Foreskin keratinocyte (primary cell): ENCODE measurements at places on chromosomes 1 and 21. TPM values are rescaled to one million over a fixed set of nuclear protein-coding genes. Genes with fewer than 3 reads are reported as not detected.

- DNase-seq = peak; percentile 61
These were observed 44.9 kb downstream of the ARHGEF11 start for GRCh38 chr1:157000686-157001085.

DNA sequence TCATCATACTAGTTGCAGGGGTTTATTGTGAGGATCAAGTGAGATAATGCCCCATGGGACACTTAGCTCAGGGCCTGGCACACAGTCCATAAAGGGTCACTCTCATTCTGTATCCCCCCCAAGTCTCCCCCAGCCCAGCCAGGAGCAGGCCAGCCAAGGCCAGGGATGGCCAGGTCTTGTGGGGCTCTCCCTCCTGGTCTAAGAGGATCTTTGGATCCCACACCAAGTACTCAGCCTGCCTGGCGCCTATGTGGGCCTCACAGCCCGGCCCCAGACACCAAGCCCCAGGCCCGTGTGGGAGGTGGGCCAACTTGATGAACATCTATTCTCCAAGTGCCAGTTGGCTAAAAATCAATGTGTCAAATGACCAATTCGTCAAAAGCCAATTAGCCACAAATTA lies 117.8 kb downstream of the GLIS1 start:
- no peak for DNase-seq

GRCh38 chr1:150066838-150067183 lies 765 bp upstream of the VPS45 start:
- no peak for DNase-seq

GRCh38 chr1:27556781-27557595 lies 47.0 kb downstream of the AHDC1 start:
- peak; percentile 89 for DNase-seq

GRCh38 chr21:45735259-45736000 lies 91.9 kb downstream of the PCBP3 start:
- no peak for DNase-seq

PLPPR5 gene
- polyA plus RNA-seq = 0.17 and 0.23 TPM in 2 replicates

GRCh38 chr1:44832056-44832705 lies 10.9 kb downstream of the PTCH2 start:
- DNase-seq = no peak

GRCh38 chr1:112737573-112737972 lies 22.4 kb upstream of the PPM1J start:
- no peak for DNase-seq

DNA sequence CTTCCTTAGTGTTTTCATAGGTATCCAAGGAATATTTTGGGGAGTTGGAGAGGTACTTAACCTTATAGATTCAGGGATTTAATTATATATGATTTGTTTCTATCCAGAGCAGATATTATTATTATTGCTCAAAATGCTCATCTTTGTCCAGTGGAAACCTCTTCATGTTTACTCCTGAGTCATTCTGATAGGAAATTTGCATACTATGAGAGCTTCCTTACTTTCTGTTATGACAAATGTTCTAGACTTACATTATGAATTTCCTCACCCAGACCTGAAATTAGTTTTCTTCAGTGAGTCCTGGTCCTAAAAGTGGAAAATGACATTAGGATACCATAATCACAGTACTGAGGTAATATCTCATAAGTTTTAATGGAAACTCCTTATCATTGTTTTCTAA lies 57.5 kb upstream of the PLPPR5 start:
- DNase-seq = peak; percentile 2

- DNase-seq = no peak
These were observed 60.7 kb downstream of the GORAB start for GRCh38 chr1:170592591-170593111.

GRCh38 chr1:163069142-163069541 lies at the start of gene RGS4:
RGS4 (plus strand) TSS chr1:163069361; CDS start chr1:163069485, 124 bp downstream.
- DNase-seq = peak; percentile 72

- no peak for DNase-seq
These were observed 24.0 kb upstream of the SLAMF9 start for GRCh38 chr1:159978107-159978398.

DNA sequence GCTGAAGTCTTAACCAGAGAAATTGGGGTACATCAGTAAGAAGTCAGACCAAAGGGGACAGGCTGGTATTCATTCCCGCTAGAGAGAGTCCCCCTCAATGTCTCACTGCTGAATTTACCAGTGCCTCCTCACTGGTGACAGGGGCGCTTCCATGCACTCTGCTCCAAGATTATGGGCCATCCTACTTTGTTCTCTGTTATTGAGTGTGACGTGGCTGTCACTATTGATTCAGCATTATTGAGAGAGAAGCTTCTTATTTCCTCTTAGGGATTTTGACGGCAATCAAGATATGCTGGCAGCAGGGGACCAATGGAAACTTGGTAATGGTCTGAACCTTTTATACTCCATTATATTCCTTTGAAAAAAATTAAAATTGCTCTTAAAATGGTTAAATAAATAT lies 118.6 kb downstream of the SYF2 start:
- no peak for DNase-seq

OR2G3 gene
- not detected in 2 replicates for polyA plus RNA-seq

DNA sequence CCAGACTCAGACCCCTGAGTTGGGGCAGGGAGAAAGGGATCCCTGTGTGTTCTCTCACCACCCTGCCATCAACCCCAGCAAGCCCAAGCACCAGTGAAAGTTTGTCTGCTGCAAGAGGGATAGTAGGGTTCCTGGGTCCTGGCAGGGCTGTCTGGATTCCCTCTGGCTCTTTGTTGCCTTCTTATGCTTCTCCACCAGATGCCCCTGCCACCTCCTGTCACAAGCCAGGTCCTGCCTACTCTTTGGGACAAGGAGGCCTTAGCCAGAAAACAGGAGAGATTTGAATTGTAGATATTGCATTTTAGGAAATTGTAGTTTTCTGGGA lies 21.7 kb downstream of the UBE2T start:
- no peak for DNase-seq

MAN1C1 gene
- polyA plus RNA-seq = 0.03 and 0.08 TPM in 2 replicates

DNA sequence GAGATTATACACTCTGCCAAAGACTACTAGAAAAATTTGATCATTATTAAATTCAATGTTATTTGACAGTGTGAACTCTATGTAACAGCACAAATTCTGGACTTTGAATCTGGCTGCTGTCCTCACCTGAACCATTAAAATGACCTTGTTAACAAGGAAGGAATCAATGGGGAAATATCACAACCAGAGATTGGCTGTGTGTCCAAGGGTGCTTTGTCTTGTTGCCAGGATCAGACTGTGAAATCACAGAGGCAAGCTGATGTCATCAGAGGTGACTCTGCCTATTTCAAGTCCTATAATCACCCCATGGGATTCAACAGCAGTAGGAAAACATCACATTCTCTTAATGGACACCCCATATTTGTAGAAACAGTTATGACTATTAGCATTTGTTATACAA lies 46.8 kb downstream of the ADAMTS5 start:
- DNase-seq = no peak

DNA sequence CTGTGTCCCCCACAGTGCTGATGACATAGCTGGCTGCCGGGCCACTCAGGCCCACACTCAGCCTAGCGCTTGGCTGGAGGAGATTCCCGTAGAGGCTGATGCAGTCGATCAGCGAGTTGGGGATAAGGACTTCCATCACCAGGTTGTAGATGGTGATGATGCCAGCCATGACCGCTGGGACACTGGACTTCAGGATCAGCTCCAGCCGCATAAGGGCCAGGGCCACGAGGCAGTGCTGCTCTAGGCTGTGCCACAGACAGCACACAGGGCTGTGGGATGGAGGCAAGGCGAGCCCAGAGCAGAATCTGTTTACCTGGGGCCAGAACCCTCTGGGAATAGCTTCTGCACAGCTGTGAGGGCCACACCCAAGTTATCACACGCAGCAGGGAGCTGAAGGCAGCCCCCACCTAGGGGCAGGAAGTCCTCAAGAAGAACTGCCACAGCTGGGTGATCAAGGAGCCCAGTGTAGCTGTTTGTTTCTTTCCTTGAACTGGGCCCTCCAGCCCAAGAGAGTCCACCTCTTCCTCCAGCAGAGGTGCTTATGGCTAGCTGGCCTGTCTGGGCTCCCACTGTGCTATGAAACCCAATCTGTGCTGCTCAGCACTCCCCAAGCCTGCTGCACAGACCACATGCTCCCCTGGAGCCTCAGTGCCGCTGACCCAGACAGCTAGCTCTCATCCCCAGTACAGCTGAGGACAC lies 6.2 kb downstream of the SLC2A1 start:
- peak; percentile 29 for DNase-seq

GRCh38 chr1:237879195-237879594 lies 11.5 kb downstream of the ZP4 start:
- peak; percentile 95 for DNase-seq
